Testis (tissue), 5 donors: ENCODE measurements at places on chromosomes 12 and 14. TPM values are rescaled to one million over a fixed set of nuclear protein-coding genes. Genes with fewer than 3 reads are reported as not detected.

DNA sequence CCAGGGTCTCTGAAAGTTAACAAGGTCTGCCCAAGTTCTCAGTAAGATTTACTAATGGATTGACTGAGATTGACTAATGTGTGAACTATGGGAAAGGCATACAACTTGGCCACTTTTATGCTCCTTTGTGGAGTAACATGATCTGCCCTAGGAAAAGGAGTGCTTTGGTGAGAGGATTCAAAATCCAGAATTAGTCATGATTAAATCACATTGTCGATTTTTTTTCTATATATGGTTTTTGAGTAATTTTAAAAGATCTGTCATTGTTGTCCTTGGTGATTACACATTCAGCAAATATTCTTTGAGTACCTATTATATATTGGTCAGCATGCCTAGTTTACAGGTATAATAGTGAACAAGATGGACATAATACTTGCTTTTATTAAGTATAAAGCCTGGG is 147.7 kb upstream of the SYT10 start:
- no peak for DNase-seq

DNA sequence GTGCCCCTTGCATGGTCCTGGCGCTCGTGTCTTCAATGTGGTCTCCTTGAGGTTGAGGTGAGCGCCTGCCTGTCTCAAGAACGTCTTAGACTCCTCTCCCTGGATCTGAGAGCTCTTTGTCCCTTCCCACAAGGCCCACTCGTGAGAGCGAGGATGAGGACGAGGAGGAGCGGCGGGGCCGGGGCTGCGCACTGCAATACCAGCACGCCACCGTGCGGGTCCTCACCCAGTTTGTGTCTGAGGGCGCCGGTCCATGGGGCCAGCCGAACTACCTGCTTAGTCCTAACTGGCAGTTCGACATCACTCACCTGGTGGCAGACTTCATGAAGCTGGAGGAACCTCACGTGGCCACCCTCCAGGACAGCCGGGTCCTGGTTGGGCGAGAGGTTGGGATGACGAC is 128.1 kb downstream of the SLC15A4 start:
- DNase-seq, result no peak

GRCh38 chr12:106114447-106115068 is 24.2 kb downstream of the NUAK1 start:
- DNase-seq, result no peak

DNA sequence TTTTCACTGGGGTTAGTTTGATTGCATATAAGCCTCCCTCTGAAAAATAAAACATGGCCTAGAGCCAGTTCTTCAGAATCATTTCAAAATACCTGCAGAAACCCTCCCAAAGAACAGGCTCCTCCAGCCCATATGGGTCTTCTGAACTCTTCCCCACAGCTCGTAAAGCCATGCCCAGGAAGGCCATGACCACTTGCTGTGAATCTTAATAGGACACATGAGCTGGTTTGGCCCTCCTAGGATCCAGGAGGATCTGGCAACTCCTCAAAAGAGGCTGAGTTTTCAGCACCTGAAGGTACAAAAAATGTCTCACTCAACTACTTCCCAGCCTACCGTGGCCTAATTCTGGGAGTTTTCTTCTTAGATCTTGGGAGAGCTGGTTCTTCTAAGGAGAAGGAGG is 2.4 kb downstream of the MYBPC1 start:
- no peak for DNase-seq

POLE gene
- total RNA-seq, result 288 TPM

DNA sequence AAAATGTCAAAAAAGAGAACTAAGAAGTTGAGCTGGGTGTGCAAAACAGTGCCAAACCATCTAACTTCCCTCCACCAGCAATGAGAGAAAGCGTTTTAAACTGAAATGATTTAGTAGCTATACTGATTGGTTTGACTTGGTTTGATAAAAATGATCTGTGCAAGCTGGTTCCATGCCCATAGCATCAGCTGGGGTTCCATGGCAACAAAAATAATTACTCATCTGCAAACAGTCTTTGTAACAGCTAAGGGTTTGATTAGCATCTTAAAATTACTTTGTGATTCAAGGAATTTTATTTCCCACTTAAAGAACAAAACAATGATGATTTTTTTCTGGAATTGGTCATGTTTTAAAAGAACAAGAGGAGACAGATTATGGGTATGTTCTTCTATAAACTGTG is 15.0 kb upstream of the BICD1 start:
- DNase-seq, result no peak

DNA sequence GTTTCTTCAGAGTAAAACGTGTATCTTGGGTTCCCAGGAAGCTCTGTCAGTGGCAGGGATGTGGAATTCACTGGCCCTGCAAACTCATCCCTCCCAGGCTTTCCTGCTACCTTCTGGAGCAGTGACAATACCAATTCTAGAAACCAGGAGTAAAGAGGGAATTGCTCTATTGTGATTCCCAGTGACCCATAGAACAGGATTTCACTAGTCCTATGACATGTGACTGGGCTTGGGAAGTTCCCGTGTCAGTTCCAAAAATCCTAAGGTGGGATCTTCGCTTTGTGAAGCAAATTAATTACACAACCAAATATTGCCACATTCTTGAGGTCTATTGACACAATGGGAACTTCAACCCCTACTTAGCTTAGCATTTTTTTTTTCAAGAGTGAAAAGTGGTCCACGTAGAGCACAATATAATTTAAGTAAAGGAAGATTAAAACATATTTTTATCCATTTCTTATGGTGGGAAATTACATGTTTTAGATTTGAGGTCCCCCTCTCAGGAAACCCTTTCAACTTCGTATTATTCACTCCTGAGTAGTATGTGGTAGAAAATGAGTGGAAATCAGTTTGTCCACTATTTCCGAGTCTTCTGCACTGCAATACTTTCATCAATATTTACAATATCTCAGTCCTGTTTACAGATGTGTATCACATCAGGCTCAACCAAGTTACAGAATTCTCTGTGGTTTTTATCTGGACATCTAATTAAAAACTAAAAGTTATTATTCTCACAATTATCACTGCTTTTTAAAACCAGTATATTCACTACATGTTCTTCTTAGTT is 88.9 kb upstream of the SOX5 start:
- DNase-seq, result no peak

STAC3 gene
- 5.0 TPM for total RNA-seq

FOXN4 gene
- 7.8 TPM for total RNA-seq

GRCh38 chr14:97571866-97572555 is 774.8 kb downstream of the VRK1 start:
- DNase-seq, result no peak

DNA sequence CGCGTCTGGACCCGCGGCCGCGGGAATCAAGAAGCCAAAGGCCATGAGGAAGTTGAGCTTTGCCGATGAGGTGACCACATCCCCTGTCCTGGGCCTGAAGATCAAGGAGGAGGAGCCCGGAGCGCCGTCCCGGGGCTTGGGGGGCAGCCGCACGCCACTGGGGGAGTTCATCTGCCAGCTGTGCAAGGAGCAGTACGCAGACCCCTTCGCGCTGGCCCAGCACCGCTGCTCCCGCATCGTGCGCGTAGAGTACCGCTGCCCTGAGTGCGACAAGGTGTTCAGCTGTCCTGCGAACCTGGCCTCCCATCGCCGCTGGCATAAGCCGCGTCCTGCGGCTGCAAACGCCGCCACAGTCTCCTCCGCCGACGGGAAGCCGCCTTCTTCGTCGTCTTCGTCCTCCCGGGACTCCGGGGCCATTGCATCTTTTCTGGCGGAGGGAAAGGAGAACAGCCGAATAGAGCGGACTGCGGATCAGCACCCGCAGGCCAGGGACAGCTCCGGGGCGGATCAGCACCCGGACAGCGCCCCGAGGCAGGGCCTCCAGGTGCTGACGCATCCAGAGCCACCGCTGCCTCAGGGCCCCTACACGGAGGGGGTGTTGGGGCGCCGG is 1.0 kb downstream of the INSM2 start:
- DNase-seq, result peak; percentile 74

TEX52 gene
- total RNA-seq, result 0.81 TPM

- DNase-seq, result no peak
These were observed 339.3 kb downstream of the DAD1 start for GRCh38 chr14:22249770-22250169.

DNA sequence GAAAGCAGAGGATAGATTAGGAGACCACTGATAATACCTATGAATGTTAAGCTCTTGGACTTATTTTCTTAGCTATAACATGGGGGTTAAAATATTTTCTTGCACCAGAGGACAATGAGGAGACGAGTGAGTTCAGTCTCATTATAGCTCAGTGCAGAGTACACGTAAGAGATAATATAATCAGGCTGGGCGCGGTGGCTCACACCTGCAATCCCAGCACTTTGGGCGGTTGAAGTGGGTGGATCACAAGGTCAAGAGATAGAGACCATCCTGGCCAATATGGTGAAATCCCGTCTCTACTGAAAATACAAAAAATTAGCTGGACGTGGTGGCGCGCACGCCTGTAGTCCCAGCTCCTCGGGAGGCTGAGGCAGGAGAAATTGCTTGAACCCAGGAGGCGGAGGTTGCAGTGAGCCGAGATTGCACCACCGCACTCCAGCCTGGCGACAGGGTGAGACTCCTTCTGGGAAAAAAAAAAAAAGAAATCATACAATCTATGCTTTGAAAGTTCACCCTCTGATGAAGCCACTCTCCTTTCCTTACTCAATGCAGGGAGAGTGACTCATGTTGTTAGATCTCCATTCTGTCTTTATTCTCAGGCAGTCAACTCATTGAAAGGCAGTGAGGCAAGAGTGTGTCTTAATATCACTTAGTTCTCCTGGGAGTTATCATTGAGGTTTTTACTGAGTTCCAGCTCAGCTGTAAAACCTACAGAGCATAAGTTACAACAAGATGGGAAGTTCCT is 134.2 kb downstream of the SYNE2 start:
- no peak for DNase-seq

DNA sequence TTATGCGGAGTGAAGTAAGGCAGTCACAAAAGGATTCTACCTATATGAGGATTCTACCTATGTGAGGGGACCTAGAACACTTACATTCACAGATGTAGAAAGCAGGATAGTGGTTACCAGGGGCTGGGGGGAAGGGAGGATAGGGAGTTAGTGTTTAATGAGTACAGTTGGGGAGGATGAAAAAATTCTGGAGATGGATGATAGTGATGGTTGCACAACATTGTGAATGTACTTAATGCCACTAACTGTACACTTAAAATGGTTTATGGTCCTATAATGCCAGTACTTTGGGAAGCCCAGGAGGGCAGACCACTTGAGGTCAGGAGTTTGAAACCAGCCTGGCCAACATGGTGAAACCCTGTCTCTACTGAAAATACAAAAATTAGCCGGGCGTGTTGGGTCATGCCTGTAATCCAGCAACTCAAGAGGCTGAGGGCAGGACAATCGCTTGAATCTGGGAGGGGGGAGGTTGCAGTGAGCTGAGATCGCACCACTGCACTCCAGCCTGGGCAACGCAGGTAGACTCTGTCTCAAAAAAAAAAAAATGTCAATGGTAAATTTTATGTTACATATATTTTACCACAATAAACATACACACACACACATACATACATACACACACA is 25.4 kb downstream of the SVOP start:
- DNase-seq, result no peak

ANKS1B gene
- 30.9 TPM for total RNA-seq

DNA sequence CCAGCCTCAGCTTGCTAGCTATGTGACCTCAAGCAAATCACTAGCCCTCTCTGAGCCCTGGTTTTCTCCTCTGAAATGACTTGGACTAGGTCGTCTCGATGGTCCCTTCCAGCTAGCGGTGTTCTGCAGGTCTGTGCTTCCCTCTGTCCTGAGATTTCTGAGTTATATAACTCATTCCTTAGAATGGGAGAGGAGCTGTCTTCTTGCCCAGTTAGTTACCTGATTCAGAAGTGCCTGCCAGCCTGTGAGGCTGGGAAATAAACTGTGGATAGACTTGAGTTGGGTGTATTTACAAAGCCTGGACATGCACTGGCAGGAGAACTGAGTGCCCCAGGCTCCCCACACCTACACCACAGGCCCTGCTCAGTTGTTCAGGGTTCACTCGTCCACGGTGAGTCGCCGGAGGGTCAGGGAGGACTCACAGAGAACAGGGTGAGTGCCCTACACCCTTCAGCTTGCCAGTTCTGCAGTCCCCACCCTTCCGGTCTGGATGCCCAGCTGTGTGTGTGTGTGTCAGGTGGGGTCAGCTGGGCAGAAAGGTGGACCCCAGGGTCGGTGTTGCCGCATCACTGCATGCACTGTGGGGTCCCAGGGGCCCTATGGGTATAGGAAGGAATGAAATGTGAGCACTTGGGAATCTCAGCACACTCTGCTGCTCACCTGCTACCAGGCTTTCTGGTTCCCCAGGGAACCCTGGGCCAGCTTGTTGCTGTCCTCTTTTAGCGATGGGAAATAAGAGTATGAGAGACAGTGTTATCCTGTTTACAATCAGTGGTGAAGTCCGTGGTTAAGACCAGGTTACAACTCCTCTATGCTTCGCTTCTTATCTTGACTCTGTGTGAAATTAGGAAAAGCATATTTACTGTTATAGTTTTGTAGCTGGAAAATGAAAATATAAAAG is 348.2 kb downstream of the DPF3 start:
- no peak for DNase-seq

ACOT4 gene
- total RNA-seq, result 6.1 TPM

MON2 gene
- total RNA-seq, result 90.1 TPM

GRCh38 chr14:33120341-33120740 is 181.7 kb downstream of the NPAS3 start:
- no peak for DNase-seq

DNA sequence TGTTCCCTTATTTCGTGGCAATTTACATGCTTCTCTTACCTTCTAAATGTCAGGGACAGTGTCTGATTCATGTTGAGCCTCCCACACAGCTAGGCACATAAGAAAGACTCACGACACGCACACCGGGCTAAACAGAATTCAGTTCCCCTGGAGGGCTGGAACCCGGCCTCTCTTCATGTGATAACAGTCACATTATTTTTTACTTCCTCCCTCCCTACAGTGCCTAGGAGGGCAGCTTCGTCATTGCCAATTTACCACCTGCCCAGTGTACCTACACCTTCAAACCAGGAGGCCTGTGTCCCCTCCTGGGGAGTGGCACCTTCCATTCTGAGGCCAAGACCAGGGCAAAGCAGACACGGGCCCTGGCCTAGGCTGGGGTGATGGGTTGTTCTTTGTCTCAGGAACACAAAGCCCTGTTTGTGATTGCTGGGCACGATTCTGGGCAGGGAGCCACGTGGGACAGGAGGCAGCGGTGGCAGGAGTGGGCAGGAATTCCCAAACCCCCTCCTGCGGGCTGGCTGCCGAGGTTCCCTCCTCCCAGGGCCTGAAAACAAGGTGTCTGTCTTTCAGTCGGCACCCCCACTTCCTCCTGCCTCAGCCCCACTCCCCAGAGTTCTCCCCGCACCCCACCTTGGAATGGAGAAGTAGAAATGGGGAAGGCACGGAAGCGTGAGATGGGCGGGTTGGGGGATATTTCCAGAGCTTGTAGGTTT is 6.8 kb upstream of the RASAL1 start:
- DNase-seq, result peak; percentile 94

DNA sequence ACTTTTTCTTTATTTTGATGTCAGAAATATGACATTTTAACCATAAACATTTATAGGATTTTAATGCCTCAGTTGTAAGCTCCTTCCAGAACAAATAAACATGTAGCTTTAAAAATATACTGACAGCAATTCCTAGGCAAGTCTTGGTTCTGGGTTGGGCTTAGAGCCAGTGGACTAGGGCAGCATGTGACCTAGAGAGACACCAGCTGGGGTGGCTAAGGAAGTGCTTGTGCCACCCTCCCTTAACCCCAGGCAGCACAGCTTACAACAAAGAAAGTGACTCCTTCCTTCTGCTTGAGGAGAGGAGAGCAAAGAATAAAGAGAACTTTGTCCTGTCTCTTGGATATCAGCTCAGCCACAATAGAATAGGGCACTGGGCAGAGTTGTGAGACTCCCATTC is 61.6 kb upstream of the KTN1 start:
- peak; percentile 28 for DNase-seq
